Psoas muscle (tissue), 8 donors: ENCODE measurements at places on chromosomes 11 and 22. TPM values are rescaled to one million over a fixed set of nuclear protein-coding genes. Genes with fewer than 3 reads are reported as not detected.
A peak's percentile ranks its signal among the peaks of the same experiment; 100 is the strongest.

GRCh38 chr22:30178181-30179126, 68.1 kb downstream of the LIF start:
- DNase-seq = no peak

ARHGEF17 gene
- polyA plus RNA-seq = 6.9 TPM

FAM111B gene
- 0.01 TPM for polyA plus RNA-seq

DNA sequence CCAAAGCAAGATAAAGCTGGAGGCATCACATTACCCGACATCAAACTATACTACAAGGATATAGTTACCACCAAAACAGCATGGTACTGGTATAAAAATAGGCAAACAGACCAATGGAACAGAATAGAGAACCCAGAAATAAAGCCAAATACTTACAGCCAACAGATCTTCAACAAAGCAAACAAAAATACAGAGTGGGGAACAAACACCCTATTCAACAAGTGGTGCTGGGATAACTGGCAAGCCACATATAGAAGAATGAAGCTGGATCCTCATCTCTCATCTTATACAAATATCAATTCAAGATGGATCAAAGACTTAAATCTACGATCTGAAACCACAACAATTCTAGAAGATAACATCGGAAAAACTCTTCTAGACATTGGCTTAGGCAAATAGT, 50.0 kb upstream of the CLTCL1 start:
- DNase-seq = no peak

SLC22A8 gene
- polyA plus RNA-seq = not detected

- DNase-seq = no peak
Measured at GRCh38 chr11:61011229-61011870, 39.9 kb downstream of the CD6 start.

- DNase-seq = no peak
Measured at GRCh38 chr22:21605887-21606564, 23.8 kb downstream of the YDJC start.

- peak; percentile 48 for DNase-seq
Measured at GRCh38 chr11:100719809-100720221, 32.7 kb downstream of the ARHGAP42 start.

STT3A gene
- polyA plus RNA-seq = 34.4 TPM

DNA sequence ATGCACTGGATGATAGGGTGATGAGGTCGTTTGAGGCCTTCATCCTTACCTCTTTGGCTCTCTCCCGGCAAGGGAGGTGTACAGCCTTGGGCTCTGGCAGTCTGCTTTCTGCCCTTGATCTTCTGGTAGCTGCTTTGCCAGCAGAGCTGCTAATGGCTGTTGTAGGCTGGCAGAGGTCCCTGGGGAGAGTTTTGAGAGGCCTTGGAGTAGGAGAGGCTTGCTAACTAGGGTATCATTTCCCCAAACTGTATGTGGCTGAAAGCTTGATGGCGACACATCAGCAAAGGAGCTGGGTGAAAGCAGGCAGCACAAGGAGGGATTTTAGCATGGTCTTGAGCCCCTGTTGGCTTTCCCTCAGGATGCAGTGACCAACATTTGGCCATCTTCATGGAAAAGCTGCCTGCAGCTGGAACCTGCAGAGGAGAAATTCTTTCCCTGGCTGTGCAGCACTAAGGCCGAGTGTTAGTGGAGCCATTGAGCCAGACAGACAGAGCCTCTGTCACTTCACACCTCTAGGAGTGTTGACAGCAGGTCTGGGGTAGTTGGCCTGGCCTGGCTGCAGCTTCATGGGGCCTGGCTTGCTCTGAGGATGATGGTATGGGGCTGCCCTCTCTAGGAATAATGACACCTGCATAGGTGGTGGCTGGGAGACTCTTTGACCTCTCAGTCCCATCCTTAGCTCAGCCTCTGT, 3.5 kb upstream of the AMPD3 start:
- DNase-seq = no peak

GRCh38 chr11:70138403-70138802, 60.3 kb downstream of the ANO1 start:
- no peak for DNase-seq

DNA sequence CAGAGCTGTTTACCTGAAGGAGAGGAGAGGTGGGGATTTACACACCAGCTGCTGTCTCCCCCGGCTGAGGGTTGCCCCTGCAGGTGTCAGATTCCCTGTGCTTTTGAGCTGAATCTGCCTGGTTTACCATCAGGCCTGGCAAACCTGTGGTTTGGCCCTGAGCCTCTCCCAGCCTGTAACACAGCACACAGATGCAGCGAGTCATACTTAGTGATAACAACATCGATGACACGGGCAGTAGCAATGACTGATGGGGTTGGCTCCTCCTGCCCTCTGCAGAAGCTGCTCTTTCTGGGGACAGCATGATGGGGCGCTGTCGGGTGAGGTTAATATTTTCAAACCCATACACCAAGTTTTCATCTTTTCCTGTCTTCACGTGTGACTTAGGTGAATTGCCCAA, 380.0 kb upstream of the B3GAT1 start:
- DNase-seq = no peak

POGLUT3 gene
- 2.1 TPM for polyA plus RNA-seq
